ENCODE measurements at places on chromosomes 16 and 17. TPM values are rescaled to one million over a fixed set of nuclear protein-coding genes. Genes with fewer than 3 reads are reported as not detected.

- H3K4me1 ChIP-seq, result peaks cover 12% of the 10 kb centered on the region
- H3K36me3 ChIP-seq, result peaks cover 41% of the 10 kb centered on the region
- no peak for DNase-seq
- H3K4me3 ChIP-seq, result no peak overlapping the region
- H3K27ac ChIP-seq, result no peak overlapping the region
Measured at GRCh38 chr17:42005166-42005565, 12.1 kb downstream of the DNAJC7 start.

DNA sequence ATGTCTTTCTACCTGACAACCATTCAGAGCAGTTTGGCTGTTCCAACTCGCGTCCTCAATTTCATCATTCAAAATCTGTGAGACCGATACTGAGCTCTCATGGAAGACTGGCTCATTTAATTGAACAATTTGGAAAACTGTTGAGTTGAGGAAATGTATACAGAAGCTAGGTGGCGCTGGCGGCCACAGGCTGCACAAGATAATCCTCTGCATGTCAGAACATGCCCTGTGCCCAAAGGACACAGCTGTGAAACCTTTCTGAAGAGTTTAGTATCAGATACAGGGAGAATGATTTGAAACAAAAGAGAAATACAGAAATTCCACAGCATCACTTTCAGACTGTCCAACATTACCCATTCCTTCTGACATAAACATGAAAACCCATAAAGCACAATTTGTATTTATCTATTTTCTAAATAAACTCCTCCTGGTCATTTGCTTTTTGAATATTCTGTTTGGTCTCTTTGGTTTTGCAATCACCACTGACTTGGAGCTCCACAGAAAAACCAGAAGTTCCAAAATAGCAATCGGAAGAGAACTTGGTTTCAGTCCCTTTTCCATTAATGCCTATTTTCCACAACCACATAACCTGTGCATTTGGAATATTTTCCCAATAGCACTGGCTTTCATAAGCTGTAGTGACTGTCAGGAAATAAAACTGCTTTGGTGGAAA is 192.8 kb downstream of the MAP2K6 start:
- no peaks in the 10 kb centered on the region for H3K36me3 ChIP-seq
- no peaks in the 10 kb centered on the region for H3K27me3 ChIP-seq
- DNase-seq, result peak; percentile 26
- H3K4me1 ChIP-seq, result peaks cover 32% of the 10 kb centered on the region
- H3K4me3 ChIP-seq, result no peak overlapping the region

Gene PPP1R1B
- not detected for total RNA-seq

DNA sequence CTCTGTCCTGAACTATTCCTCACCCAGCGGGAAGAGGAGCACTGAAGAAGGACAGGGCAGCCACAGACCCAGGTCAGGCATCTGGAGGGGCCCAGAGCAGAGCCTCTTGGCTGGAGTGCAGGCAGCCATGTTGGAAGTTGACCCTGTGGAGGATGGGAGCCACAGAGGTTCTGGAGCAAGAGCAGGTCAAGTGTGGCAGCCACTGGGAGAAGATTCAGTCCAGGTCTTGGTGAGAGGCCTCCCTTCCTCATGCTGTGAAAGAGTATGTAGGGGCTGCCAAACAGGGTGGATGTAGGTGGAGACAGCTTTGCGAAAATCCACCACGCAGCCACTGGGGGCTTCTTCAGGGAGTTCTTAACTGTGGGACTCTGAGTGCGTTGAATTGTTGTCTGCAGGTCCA is 590 bp upstream of the CD79B start:
- H3K4me3 ChIP-seq, result peak overlapping the region; percentile 91
- peaks cover 4% of the 10 kb centered on the region for H3K27me3 ChIP-seq
- H3K36me3 ChIP-seq, result peaks cover 3% of the 10 kb centered on the region

- H3K36me3 ChIP-seq, result no peaks in the 10 kb centered on the region
- H3K27ac ChIP-seq, result no peak overlapping the region
- H3K4me1 ChIP-seq, result peaks cover 8% of the 10 kb centered on the region
- no peak for DNase-seq
- H3K4me3 ChIP-seq, result no peak overlapping the region
Measured at GRCh38 chr17:1190751-1191331, 11.1 kb upstream of the ABR start.

Gene P2RX1
- 4.0 TPM for total RNA-seq

DNA sequence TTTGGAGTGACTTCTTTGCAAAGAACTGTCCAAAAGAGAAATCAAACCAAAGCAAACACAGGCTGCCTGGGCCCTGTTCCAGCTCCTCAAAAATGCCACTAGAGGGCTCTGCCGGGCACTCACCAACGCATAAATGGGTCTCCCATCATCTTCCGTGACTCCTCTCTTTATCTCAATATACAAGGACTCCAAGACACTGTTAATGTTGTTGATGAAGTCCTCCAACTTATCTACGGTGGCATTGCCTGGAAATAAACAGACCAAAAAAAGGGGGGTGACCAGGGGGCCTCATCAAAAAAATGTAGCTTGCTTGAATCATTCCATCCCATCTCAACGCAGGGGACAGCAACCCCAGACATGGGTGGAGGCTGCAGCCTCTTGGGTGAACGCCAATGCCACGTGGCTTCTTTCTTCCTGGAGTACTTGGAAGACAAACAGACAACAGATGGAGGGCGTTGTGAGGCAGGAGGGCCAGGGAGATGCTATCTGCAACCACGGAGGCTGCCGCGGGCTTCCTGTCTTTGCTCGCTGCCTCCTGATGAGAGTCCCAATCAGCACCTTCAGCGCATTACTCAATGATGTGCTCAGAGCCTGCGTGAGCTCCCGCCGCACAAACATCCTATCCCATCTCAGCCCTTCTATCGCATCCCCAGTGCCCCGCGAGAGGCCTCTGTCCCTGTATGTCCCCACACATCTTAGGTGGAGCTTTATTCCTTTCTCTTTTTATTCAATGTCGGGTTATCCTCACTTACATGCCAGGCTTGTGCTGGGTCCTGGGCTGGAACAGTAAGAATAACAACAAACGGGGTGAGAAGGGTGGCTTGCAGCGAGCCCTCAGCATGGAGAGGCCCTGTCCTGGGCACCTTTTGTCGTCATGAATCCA is 32.0 kb downstream of the KDM8 start:
- peak overlapping the region; percentile 100 for H3K27ac ChIP-seq
- DNase-seq, result peak; percentile 94
- peak overlapping the region; percentile 77 for H3K4me3 ChIP-seq
- H3K27me3 ChIP-seq, result no peaks in the 10 kb centered on the region
- peaks cover 87% of the 10 kb centered on the region for H3K4me1 ChIP-seq
- H3K36me3 ChIP-seq, result peaks cover 85% of the 10 kb centered on the region

DNA sequence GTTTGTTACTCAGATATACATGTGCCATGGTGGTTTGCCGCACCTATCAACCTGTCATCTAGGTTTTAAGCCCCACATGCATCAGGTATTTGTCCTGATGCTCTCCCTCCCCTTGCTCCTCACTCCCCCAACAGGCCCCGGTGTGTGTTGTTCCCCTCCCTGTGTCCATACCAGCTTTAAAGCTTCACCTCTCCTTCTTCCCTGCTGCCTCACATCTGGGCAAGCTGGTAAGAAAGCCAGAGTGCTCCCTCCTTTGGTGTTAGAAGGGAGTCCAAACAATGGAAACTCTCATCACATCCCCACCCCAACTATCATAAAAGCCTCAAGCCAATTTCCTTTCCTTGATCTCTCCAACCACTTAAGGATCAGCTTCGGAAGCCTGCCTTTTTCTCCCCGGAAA is 1115.6 kb upstream of the GOT2 start:
- H3K27me3 ChIP-seq, result no peaks in the 10 kb centered on the region
- H3K4me1 ChIP-seq, result no peaks in the 10 kb centered on the region
- no peak for DNase-seq
- no peaks in the 10 kb centered on the region for H3K36me3 ChIP-seq
- H3K4me3 ChIP-seq, result no peak overlapping the region

- no peak overlapping the region for H3K4me3 ChIP-seq
- peaks cover 13% of the 10 kb centered on the region for H3K4me1 ChIP-seq
- no peaks in the 10 kb centered on the region for H3K36me3 ChIP-seq
- no peak for DNase-seq
- no peak overlapping the region for H3K27ac ChIP-seq
- H3K27me3 ChIP-seq, result peaks cover 30% of the 10 kb centered on the region
Measured at GRCh38 chr16:66953462-66954096, 7.5 kb upstream of the CES3 start.

GRCh38 chr17:2814481-2815341 is 18.5 kb downstream of the RAP1GAP2 start:
- peak; percentile 92 for DNase-seq
- H3K4me1 ChIP-seq, result peaks cover 27% of the 10 kb centered on the region
- peak overlapping the region; percentile 51 for H3K4me3 ChIP-seq

GRCh38 chr16:77917971-77918370 is 104.4 kb upstream of the CLEC3A start:
- no peak overlapping the region for H3K27ac ChIP-seq
- peaks cover 3% of the 10 kb centered on the region for H3K27me3 ChIP-seq
- DNase-seq, result no peak
- no peaks in the 10 kb centered on the region for H3K36me3 ChIP-seq
- no peaks in the 10 kb centered on the region for H3K4me1 ChIP-seq

GRCh38 chr17:40563220-40564052 is 1.8 kb downstream of the CCR7 start:
- H3K27ac ChIP-seq, result peak overlapping the region; percentile 99
- H3K4me3 ChIP-seq, result peak overlapping the region; percentile 95
- H3K36me3 ChIP-seq, result peaks cover 73% of the 10 kb centered on the region
- no peaks in the 10 kb centered on the region for H3K27me3 ChIP-seq

Gene HSF4
- total RNA-seq, result 33.9 TPM

Gene CDRT15L2
- not detected for total RNA-seq

DNA sequence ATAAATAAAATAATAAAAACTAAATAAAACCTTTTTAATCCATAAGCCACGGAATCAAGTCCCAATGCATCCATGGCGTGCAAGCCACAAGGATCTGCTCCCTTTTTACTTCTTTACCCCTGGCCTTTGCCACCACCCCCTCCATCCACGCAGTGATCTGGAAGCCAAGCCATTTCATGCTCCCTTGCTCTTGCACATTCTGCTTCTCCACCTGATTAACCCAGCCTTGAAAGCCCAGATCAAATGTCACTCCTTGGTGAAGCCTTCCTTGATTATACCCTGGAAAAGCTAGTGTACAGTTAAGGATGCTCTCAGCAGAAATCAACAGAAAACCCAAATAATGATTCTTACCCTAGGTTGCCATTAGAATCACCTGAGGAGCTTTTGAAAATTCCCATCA is 9.9 kb downstream of the LRRC3C start:
- H3K4me1 ChIP-seq, result peaks cover 22% of the 10 kb centered on the region
- H3K27me3 ChIP-seq, result no peaks in the 10 kb centered on the region
- no peak for DNase-seq
- no peak overlapping the region for H3K27ac ChIP-seq
- H3K36me3 ChIP-seq, result no peaks in the 10 kb centered on the region

- DNase-seq, result no peak
- H3K36me3 ChIP-seq, result peaks cover 71% of the 10 kb centered on the region
- H3K4me1 ChIP-seq, result peaks cover 14% of the 10 kb centered on the region
- no peaks in the 10 kb centered on the region for H3K27me3 ChIP-seq
- H3K27ac ChIP-seq, result no peak overlapping the region
Measured at GRCh38 chr16:84475643-84476240, 28.7 kb downstream of the MEAK7 start.

DNA sequence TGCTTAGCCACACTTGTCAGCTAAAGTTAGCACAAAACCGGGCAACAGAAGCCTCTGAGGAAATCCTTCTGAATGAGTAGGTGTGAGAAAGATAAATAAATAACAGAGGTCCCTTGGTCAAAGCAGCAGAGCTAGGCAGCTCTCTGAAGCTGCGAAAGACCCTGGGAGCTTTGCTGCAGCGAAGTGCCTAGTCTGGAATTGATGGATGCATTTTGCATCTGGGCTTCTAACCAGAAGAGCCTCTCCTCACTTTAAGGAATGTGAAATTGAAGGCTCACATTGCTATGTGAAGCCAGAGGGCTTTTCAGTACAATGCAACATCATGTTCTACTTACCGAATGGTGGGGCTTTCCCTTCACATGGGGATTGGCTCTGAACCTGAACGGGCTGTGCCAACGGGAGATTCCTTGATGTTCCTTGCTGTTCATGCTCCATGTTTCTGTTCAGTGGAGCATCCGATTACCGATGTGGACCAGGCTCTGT is 274.6 kb downstream of the HS3ST3B1 start:
- no peaks in the 10 kb centered on the region for H3K36me3 ChIP-seq
- H3K27ac ChIP-seq, result no peak overlapping the region
- H3K27me3 ChIP-seq, result no peaks in the 10 kb centered on the region
- H3K4me3 ChIP-seq, result no peak overlapping the region
- DNase-seq, result no peak

Data from activated T-helper 2 cell treated with anti-CD3 and anti-CD28 coated beads, Interferon-gamma antibody, Interleukin-2, Interleukin-4, amounts not matched to agents 10 μg/mL and 5 μg/mL and 100 μg/mL, durations not matched to agents 14 hours and 24 hours and 36 hours (primary cell).